ENCODE measurements at places on chromosomes 2 and 18.

GRCh38 chr2:45707661-45708060 lies 56.2 kb downstream of the PRKCE start:
- DNase-seq = no peak

DNA sequence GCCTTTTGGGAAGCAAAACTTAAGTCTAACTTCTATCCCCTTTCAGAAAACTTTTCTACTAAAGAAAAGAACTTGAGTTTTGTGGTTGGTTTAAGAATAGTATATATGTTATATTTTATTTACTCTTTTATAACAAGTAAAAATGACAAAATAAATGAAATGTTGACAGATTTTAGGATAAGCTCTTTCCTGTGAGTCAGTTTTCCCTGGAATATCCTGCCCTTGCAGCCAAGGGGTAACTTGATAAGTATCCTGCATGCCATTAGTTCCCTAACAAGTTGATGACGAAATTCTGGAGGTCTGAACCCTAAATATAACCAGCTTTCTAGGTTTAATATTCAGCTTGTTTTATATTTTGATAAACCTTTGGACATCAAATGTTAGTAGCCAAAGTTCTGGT lies 7.3 kb upstream of the HTR2B start:
- no peak for DNase-seq

GRCh38 chr2:209973328-209973727 lies 29.1 kb upstream of the RPE start:
- DNase-seq = no peak

DNA sequence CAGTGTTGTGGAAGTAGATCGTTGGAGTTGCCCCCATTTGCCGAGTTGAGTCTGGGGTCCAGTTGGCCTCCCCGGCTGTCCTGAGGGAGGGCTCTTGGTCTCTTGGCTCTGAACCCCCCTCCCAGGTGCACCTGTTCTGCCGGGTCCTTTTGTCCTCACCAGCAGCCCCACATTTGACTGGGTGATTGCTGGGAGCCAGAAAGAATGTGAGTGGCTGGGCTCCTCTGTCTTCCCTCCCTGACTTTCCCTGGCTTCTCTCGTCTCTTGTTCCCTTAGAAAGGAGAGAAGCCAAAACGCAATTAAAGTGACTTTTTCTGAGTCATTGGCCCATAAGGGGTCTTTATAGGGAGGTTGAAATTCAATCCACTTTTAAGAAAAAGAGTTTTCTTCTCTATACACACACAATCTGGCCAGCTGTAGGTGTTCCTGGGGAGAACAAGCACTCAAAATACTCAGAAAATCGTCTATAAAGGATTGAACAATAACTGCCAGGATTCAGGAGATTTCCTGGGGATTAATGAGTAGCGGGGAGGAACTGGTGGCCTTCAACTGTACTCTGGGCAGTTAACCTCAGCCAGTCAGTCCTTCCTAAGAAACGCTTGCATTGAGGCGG lies 131.0 kb downstream of the TMEM182 start:
- no peak for DNase-seq

DNA sequence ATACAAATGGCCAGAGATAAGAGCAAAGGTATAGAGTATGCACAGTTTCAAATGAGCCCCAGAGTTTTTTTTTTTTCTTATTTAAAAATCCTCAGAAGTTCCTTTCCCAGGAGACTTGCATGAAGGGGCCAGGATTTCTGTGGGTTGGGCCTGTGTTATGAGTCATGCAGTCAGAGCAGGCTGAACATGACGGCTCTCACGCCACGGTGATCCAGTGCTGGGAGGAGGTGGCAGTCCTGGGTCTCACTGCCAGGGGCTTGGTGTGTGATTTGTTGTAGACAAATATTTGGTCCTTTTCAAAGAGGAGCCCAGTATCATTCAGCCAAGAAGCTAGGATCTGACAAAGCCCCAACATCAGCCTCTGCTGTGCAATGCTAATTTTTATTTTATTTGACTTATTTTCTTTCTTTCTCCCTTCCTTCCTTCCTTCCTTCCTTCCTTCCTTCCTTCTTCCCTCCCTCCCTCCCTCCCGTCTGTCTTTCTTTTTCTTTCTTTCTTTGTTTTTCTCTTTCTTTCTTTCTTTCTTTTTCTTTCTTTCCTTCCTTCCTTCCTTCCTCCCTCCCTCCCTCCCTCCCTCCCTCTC lies 10.4 kb upstream of the KCNE4 start:
- peak; percentile 47 for DNase-seq

- DNase-seq = no peak
These were observed 162.0 kb downstream of the SLC4A3 start for GRCh38 chr2:219789476-219789875.

DNA sequence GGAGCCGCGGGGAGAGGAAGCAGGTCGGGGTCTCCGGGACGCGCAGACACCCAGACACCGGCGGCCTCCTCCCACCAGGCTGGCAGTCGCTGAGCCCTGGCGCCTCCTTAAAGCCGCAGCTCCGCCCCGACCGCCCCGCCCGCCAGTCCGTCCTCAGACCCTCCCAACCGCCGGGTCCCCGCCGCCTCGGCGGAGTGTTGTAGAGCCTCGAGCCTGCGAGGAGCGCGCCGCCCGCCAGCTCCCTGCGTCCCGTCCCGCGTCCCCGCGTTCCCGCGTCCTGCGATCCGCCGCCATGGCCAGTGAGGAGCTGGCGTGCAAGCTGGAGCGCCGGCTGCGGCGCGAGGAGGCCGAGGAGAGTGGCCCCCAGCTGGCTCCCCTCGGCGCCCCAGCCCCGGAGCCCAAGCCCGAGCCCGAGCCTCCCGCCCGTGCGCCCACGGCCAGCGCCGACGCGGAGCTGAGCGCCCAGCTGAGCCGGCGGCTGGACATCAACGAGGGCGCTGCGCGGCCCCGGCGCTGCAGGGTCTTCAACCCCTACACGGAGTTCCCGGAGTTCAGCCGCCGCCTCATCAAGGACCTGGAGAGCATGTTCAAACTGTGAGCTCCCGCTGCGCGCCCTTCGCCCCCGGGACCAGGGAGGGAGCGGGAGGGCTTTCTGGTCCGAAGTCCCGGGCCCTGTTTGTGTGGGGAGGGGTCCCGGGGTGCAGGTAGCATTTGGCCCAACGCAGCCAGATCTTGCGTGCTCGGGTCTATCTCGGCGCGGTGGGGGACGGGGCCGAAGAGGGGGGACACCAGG lies at the start of gene EFHD1:
TSS of gene EFHD1 (plus strand) at position 192 of the 793 bp plus-strand sequence. CDS start at position 293, 101 bp downstream.
- DNase-seq = peak; percentile 81

- no peak for DNase-seq
These were observed 47.8 kb upstream of the REG3G start for GRCh38 chr2:78977661-78978145.

DNA sequence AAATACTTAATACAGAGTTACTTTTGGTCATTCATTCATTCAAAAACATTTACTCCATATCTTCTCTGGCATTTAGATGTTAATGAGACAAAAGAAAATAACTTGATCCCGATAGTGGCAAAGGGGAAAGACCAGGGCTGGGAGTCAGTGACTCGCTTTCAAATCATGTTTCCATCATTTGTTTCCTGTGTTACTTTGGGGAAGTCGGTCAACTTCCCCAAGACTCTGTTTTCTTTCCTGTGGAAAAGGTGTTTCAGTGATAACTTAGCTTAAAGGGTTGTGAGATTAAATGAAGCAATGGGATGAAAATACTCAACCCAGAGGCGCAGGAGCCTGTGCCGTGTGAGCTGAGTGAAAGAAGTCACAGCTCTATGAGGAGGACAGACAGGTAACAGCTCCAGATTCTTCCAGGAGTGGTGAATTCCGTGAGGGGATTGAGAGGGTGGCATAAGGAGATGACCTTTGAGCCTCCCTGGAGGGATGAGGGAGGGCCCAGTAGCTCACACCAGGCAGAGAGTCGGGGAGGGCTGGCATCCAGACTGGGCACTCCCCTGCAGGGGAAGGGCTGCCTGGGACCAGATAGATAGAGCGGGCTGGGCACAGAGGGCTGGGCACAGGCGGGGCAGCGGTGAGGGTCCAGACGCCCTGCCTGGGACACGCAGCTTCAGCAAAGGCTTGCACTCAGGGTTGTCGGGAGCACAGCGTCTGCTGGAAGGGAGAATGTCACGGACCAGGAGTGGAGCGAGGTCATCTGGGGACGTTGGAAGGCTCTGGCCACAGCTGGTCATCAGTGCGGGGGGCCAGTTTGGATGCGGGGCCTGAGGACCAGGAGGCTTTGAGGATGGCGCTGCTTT lies 70.1 kb downstream of the TSHZ1 start:
- DNase-seq = no peak

- no peak for DNase-seq
These were observed 22.2 kb upstream of the TTC39C start for GRCh38 chr18:23992089-23992940.

DNA sequence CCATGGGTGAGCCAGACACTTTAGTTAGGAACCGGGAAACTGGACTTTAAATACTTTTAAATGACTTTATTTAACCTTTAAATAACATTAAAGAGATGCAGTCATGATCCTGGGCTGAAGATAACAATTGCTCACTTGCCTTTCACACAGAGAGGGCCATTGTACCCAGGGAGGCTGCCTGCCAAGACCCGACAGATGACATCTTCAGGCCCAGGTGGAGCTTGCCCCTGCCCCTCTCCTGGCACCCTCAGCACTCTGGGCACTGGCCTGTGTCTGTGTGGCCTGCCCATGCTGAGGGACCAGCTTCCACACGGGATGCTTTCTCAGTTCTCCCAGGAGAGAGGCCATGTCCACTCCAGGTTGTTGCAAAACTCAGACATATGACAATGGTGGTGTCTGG lies 216.4 kb upstream of the MYT1L start:
- no peak for DNase-seq

- no peak for DNase-seq
These were observed 92.1 kb downstream of the SLC4A3 start for GRCh38 chr2:219719521-219719920.

DNA sequence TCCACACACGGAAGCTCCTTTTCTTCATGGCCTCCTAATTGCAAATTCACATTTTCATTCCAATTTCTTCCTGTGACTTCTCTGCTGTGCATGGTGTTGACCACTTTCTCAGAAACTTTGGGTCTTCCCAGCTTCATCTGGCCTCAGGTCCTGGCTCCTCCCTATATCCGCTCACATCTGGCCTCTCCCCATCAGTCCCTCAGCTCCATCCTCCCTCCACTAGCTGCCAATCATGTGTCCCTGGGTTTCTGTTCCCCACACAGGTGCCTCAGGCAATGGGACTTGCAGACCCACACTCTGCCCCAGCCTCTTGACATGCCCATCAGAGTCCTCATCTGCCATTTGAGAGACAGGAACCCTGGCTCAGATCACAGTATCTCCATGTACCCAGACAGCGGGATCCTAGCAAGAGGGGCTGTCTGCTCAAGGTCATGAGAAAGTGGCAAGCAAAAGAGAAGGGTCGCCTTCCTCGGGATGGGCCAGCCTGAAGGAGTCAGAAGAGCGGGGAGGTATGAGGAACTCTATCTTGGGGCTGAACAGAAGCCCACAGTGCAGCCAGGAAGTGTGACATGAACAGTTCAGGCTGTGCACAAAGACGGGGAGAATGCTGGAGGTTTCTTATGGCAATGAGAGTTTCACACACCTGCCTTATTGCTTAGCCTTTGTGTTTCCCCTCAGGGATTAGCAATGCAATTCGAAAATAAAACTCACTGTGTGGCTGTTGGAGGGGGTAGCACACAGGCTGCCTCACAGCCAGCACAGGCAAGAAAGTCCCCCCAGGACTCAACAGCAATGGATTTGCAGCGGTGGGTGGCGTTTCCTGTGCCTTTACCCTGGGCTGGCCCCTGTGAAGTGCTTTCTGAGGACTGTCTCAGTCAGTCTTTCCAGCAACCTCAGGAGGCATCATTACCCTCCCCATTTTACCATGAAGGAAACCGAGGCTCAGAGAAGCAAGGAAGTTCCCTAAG lies 69.5 kb downstream of the COPS8 start:
- no peak for DNase-seq

DNA sequence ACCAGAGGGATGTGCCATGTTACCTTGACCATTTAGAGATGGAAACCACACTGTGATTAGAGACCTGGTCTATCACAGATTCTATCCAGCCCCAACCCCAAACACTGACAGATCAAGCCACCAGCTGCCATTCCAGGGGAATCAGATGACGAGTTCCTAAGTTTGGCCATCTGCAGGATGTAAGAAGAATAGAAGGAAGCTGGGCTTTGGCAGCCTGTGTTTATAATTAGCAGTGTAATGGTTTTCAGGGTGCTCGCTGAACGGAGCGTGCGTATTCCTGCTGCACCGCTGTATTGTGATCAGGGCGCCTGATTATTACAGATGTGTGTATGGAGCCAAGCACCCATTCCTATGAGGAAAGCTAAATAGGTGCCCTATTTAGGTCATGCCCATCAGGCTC lies 138.1 kb downstream of the LRRC30 start:
- DNase-seq = no peak

GRCh38 chr2:233892793-233893192 lies 24.4 kb upstream of the TRPM8 start:
- DNase-seq = no peak

- DNase-seq = no peak
These were observed 57.5 kb downstream of the NDUFA10 start for GRCh38 chr2:239967553-239968036.

DNA sequence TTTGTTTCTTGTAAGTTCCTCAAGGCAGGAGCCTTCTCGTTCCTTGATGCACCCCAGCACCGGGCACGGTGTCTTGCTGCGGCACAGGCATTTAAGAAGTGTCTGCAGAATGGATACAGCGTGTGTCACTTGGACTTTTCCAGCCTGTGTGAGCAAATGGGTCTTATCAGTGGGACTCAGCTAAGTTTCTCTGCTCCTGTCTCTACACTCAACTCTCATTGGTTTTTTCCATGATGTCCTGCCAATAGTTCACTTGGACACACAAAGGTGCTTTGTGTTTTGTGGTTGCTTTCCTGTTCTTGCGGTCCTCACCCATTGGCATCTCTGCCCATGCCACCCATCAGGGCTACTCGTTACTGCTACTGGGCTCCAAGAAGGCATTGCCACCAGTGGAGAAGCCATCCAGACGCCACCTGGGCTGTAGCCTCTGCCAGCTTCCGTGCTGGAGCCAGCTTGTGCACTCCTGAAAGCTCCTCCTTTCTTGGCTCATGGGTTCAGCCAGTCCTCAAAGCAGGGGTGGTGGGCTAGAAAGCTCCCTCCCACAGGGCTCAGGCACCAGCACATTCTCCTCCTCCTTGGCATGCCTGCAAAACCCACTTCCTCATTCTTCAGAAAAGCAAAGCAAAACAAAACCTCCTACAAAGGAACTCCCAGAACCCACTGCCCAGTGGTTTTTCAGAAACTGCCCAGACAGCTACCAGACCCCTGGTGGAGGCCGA lies 41.4 kb downstream of the IL1R2 start:
- no peak for DNase-seq

DNA sequence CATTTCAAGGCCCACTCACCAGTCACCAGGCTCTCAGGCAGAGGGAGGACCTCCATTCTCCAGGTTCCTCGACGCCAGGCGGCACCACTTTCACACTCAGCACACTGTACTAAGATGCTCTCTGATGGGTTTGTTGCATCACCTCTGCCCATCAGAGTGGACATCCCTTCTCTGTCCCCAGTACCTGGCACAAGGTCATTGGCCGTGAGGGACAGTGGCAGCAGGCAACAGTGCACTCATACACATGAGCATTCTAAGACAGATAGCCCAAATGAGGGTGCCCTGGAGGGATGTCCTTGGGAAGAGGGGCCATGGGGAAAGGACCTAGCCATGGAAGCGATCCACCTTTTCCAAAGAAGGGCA lies 3.0 kb upstream of the ADRA2B start:
- DNase-seq = no peak

Data from 8988T (cell line).